ENCODE measurements at places on chromosomes 16 and 17.
A peak's percentile ranks its signal among the peaks of the same experiment; 100 is the strongest.

- DNase-seq, result no peak
Observed at GRCh38 chr17:30005709-30006320, 64.4 kb downstream of the EFCAB5 start.

DNA sequence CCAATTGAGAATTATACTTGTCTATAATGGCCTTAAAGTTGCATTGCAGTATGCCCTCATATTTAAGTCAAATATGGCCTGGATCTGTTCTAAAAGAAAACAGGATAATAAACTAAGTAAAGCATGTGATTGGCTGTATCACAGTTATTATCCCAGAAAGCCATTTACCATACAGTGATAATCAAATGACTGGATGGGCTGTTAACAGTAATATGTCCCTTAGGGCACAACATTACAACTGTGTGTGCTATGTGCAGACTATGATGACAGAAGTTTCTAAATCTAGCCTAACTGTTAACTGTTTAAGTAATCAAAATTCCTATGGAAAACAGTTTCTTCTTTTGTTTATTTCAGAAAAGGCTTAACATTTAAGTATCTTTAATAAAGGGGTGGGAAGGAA is 145.7 kb downstream of the STXBP4 start:
- DNase-seq, result no peak

- no peak for DNase-seq
Observed at GRCh38 chr17:5702951-5703510, 118.7 kb upstream of the NLRP1 start.

- DNase-seq, result no peak
Observed at GRCh38 chr17:17548044-17548443, 43.5 kb downstream of the PEMT start.

GRCh38 chr17:82534401-82534812 is 14.9 kb downstream of the FOXK2 start:
- no peak for DNase-seq

- no peak for DNase-seq
Observed at GRCh38 chr17:8053600-8053999, 14.7 kb downstream of the ALOX15B start.

DNA sequence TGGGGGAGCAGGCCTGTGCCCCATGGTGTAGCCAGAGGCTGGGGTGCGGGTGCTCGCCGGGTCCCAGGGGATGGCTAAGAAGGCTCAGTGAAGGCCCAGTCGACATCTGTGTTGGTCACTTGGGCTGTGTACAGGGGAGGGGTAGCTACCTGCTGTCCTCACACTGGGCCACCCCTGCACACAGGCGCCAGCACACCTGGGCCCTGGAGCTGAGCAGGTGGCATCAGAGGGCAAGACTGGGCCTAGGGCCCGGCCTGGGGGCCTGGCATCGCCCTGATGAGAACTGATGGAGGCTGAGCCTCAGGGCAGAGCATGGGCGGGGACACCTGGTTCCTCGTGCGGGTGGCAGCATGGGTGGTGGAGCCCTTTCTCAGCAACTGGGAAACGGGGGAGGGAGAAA is 870 bp upstream of the CTRB2 start:
- DNase-seq, result no peak

DNA sequence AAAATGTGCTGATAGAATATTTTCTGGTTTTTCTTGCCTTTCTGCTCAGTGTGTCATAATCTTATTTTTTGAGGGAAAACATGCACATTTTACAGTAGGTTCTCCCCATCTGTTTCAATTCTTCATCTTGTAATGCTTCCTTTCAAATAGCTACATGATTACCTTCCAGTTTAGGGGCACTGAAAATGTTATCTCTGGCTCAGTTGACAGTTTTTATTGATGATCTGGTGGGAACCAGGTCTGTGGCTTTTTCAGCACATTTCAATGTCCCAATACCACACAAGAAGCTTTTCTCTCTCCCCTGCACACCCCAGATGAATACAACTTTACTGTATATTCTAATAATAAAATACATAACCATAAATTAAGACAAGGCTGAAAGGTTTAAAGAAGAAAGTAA is 36.5 kb downstream of the FTO start:
- DNase-seq, result no peak

DNA sequence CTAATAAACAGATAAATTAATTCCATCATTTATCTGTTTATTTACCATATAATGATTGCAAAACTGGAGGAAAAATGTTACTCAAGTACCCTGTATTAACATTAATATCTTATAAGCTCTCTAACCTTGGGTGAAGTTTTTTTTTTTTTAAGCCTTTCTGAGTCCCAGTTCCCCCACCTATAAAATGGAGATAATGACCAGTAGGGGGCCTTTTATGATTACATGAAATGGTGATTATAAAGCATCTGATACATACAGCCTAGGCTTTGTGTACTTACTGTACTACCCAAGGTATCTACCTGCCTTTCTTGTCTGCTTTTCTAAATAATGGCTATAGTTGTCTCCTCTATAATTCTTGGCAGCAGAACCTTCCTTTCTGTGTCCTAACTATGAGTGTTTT is 22.6 kb downstream of the LRRC36 start:
- DNase-seq, result no peak

- no peak for DNase-seq
Observed at GRCh38 chr17:52160136-52160567, 1.6 kb upstream of the CA10 start.

DNA sequence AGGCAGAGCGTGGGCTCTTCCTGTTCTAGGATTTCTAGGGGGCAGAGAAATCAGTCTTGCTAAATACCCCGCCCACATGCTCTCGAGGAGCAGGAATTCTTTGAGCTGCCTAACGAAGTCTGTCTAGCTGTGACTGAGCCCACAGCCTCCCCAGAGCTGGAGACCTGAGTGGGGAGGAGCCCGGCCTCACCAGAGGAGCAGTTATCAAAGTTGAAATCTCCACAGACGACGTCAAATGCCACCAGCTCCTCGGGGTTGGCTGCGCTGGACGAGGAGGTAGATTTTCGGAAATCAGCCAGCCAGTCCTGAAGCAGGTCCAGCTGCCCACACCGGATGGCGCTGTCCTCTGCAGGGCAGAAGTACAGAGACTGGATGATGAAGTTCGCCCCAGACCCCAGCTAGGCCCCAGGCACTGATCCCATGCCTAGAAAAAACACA is 53.8 kb downstream of the PRMT7 start:
- DNase-seq, result no peak

DNA sequence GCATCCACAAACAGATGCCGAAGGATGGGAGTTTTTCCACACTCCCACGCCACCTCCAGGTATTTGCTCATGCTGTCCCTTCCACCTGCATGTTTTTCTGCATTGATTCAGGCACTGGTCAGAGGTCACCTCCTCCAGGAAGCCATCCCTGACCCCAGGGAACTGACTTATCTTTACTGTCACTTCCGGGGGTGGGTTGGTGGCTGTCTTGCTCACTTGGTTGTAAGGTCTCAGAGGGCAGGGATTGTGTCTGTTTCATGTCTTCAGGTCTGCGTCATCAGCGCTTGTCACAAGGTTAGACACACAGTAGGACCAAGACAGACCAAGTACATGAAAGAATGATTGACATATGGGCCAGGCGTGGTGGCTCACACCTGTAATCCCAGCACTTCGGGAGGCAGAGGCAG is 1.9 kb upstream of the IL4R start:
- no peak for DNase-seq

DNA sequence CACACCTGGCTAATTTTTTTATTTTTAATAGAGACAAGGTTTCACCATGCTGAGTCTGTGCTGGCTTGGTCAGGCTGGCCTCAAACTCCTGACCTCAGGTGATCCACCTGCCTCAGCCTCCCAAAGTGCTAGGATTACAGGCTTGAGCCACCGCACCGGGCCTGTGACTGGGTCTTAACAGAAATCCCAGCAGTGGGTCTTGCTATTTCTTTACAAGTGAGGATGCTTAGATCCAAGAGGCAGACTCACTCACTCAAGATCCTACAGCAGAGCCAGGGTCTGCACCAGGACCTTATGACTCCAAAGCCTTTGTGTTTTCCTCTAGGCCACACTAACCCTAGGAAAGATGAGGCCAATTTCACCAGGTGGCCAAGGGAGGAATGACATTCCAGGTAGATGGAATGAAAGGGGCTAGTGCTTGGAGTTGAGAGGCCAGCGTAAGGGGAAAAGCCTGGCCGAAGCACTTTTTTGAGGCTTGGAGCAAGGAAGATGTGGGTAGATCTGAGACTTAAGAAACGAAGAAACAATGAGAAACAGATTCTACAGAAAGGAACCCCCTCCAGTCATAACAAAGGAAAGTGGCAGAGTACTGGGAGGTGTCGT is 5.7 kb upstream of the STAT5A start:
- DNase-seq, result no peak

GRCh38 chr16:17078931-17079631 is 391.7 kb downstream of the XYLT1 start:
- DNase-seq, result no peak

DNA sequence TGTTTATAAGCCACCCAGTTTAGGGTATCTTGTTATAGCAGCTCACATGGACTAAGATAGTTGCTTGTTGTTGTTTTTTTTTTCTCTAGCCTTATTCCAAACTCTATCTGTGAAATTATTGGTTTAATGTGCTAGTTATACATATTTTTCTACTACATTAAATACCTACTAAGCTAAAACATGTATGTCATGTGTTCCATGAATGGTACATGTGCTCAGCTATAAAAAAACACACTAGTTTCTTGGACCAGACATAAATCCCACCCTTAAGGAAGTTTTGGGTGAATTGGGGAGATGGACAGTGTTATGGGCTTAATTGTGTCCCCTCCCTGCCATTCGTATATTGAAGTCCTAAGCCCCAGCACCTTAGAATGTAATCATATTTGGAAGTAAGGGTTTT is 19.8 kb downstream of the ITPRIPL2 start:
- no peak for DNase-seq

DNA sequence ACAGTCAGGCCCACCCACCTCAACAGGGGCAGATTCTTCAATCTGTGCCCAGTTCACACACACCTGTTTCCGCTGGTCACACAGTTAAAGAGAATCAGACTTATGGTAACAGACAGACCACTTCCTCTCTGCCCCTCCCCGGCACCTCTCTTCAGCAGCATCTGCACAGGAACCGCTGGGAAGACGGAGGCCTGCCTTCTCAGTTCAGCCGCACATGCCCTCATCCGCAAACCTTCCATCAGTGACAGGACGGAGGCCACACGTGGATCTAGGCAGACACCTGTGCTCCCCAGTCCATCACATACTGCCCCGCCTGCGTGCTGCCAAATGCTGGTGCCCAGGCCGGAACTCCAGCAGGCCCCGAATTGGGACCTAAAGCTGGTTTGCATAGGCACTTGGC is 10.3 kb downstream of the PHB1 start:
- no peak for DNase-seq

DNA sequence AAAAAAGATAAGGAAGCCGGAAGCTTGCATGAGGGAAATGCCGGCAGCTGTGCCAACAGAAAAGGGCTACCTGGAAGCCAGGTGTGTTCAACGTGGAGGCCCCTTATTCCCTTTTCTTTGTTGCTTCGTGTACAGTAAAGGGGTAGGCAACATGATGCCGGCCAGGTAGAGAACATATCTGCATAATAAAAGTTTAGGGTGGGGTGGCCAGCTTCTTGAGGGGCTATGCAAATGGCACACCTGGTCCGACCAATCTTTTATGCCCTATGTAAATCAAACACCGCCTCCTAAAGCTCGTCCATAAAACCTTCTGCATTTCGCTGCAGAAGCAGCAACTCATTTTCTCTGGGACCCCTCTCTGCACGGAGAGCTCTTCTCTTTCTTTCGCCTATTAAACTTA is 911.6 kb downstream of the KCNJ2 start:
- DNase-seq, result no peak

GRCh38 chr17:13601776-13602551 is at the start of gene HS3ST3A1:
TSS of gene HS3ST3A1 (minus strand) at chr17:13601929. CDS start at chr17:13601129, 800 bp downstream.
- peak; percentile 68 for DNase-seq

GRCh38 chr16:79679334-79679733 is 78.8 kb upstream of the MAF start:
- no peak for DNase-seq

DNA sequence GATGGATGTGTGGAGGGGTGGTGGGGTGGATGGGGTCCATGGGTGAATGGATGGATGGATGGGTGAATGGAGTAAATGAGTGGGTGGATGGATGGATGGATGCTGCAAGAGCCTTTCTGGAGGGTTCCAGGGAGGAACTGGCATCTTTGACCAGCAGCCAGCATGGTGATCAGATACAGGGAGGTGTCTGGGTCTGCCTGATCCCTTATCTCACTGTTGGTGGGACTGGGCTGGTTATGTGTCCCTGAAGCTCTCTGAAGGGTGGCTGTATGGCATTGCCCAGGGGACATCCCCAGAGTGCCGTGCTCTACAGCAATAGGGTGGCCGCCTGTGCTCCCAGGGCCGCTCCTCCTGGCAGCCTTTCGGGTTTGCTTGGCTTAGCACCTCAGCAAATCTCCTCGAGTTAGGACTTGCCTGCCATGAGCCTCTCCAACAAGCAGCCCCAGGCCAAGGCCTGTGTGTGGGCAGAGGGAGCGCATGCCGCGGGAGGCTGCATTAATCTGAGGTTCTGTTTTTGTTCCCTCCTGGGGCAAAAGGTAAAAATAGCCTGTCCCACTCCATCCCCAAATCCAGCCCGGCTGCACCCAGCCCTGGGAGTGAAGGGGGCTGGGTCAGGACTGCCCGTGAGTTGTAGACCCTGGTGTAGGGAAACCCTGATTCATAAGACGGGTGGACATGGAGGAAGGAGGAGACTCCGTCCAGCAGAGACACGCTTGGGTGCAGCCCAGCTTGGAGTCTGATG is 165.4 kb downstream of the SEC14L1 start:
- peak; percentile 41 for DNase-seq

GRCh38 chr17:82113941-82114340 is 15.9 kb upstream of the FASN start:
- no peak for DNase-seq

GRCh38 chr17:2084036-2084765 is 29.3 kb downstream of the HIC1 start:
- DNase-seq, result peak; percentile 44

- peak; percentile 95 for DNase-seq
Observed at GRCh38 chr16:22206842-22207714, 1.0 kb downstream of the EEF2K start.

- no peak for DNase-seq
Observed at GRCh38 chr16:22683258-22683657, 130.7 kb upstream of the HS3ST2 start.

DNA sequence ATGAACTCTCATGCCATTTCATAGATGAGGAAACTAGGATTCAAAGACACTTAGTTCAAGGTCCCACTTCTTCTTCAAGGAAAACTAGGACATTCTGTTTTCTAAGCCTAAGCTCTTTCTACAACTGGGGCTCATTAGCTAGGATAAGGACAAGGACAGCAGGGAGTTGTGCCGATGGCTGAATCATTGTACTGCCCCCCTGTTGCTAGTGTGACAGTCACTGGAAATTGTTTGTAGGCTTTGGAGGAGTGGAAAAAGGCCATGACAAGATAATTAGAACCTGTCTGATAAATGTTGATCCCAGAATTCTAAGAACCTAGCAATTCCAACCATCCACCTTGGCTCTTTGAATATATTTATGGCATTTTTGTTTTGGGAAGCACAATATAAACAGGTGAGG is 445.7 kb downstream of the CDH8 start:
- no peak for DNase-seq

DNA sequence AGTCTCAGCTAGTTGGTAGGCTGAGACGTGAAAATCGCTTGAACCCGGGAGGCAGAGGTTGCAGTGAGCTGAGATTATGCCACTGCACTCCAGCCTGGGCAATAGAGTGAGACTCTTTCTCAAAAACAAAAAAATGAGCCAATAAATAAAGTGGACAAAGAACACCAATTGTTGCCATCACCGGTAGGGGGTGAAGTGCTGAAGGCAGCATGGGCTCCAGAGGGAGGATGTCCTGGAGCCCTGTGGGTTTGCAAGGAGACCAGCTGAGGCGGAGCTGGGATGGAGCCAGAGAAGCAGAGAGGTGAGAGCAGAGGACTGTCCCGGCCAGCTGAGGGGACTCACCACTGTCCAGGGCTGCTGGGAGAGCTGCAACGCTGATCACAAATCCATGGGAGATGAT is 13.8 kb downstream of the CHST6 start:
- DNase-seq, result no peak
